ENCODE measurements at places on chromosomes 5 and 9.

DNA sequence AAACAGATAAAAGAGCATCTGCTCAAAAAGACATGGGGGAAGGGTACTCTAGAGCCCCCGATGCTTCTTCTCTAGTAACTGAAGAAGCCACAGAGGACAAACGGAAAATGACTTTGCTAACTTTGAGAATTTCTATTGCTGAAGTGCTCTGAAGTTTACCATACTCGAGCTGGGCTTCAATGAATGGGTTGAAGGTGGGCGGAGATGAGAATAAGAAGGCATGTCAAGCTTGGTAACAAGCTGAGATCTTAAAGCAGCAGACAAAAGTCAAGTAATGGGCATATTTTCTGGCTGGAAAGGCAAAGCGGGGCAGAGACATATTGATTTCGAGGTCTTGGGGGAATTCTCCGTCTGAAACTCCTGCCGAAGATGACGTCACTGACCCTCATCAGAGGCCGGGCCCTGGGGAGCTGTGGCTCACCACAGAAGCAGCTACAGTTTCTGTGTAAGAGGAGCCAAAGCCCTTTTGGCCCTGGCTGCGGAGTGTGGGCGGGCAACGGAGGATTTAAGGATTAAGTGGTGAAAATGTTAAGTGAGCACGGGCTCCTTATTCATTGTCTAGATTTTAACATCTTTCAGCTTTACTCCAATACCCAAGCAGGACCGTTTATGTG is 115.8 kb upstream of the SLIT3 start:
- no peak for DNase-seq

DNA sequence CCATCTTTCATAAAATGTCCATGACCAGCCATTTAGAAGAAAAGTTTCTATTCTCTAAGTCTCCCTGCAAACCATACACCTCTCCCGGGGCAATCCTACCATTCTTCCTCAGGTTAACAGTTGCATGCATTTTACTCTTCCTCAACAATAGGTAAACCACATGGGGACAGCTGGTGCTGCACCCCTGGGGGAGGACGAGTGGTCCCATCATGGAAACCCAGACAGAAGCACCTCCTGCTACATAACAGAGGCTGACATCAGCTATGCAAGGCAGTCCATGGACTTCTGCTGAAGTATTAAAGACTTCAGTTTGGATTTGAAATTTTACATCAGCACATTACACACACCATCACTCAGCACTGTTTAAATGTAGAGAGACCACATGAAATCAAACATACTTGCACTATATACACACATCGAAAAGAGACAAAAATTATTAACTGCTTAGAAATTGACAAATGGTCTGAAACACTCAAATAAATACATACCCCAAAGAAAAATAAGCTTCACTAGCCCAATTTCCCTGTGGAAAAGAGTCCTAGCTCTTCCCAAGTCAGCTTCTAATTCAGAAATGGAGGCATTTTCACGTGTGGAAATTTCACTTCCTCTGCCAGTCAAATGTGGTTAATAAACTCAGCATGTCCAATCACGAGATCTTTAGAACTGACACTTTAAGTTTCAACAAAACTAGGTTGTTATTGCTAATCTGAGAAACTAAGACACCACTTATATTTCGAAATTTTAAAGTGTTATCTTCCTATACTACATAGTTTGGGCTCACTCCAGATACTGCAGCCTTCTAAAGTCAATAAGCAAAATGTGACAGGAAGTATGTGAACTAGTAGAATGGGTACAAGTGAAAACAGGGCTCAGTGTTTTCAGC is 173.4 kb downstream of the ROR2 start:
- no peak for DNase-seq

GRCh38 chr9:22395687-22396141 is 50.9 kb upstream of the DMRTA1 start:
- no peak for DNase-seq

- DNase-seq, result no peak
These were observed 41.8 kb upstream of the KCNMB1 start for GRCh38 chr5:170430866-170431437.

DNA sequence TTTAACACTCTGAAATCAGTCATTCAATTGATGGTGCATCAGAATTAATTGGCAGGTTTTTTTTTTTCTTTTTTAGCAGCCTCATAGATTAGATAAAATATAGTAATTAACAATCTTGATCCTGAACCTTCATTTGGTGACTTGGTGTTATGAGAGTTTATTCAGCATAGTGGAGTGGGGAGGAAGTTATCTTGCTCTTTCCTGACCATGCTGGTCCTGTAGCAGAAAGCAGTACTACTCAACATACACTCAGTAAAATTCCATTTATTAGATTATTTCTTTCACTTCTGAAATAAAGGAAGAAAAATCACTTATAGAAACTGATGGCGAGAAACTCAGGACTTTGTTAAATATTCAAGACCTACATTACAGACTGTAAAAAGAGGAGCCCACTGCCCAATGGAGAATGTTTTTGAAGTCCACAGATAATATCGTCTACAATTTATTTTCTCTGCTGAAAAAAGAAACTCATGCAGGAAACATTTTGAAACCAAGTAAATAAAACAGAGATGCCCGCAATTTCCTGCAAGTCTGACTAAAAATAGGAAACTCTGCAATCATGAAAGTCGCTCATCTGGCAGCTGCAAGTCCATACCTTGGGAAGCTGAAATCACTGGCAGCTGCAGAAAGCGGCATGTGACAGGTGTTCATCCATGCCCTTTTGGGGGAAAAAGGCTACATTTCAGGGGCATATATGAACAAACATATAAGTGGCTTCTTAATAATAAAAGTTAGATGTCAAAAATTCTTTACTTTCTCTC is 233.2 kb upstream of the RFX3 start:
- DNase-seq, result no peak

- DNase-seq, result no peak
These were observed 309.6 kb upstream of the RFX3 start for GRCh38 chr9:3835393-3835792.

- no peak for DNase-seq
These were observed 197.1 kb downstream of the ICE1 start for GRCh38 chr5:5619546-5619945.

- no peak for DNase-seq
These were observed 83.7 kb downstream of the GALNT10 start for GRCh38 chr5:154273963-154274827.

GRCh38 chr9:73230251-73230650 is 78.6 kb downstream of the ANXA1 start:
- no peak for DNase-seq

- DNase-seq, result no peak
These were observed 138.1 kb upstream of the GRAMD2B start for GRCh38 chr5:126284977-126285696.

DNA sequence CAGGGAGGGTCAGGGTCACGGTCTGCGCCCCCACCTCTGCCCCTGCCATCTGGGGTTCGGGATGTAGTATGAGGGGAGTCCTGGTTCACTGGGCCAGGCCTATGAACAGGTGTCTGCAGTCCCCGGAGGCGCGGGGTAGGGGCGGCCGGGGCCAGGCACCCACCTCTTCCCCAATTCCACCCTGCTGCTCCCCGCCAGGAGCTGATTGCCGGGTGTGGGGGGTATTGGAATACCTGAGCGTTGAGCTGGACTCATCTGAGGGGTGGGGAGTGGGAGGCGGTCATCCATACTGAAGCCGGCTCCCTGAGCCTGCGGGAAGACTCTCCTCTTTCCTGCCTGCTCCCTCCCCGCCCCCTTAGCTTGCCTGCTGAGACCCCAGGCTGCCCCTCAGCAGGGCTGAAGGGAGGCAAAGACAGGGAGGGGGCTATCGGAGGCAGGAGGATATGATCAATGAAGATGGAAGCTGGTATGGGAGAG is 679 bp downstream of the SLC6A7 start:
- no peak for DNase-seq

DNA sequence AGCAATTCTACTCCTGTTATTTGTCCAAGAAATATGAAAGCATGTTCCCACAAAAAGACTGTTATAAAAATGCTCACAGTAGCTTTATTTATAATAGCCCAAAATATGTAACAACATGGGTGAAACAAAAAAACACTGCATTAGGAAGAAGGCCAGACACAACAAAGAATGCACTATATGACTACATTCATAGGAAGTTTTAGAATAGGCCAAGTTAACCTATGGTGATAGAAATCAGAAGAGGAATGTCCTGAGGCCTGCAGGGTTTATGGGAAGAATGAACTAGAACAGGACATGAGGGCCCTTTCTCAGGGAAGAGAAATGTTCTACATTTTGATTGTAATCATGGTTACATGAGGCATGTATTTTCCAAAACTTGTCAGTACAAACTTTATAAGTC is 24.7 kb upstream of the TAS2R1 start:
- DNase-seq, result no peak

DNA sequence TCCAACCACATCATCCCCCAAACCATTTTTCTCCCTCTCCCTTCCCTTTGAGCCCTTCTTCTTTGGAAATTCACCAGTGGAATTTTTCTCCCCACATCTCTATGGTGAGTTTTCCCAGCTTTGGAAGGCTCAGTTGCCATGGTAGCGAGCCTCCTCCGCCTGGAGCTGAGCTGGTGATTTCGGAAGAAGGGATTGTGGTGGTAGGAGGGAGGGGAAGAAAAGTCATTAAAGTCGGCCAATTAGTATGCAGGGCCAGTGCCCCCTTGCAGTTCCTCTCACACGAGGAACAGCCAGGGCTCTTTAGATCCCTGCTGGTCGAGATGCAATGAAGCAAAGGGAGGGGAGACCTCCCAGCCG is 322.0 kb downstream of the NTRK2 start:
- DNase-seq, result no peak

DNA sequence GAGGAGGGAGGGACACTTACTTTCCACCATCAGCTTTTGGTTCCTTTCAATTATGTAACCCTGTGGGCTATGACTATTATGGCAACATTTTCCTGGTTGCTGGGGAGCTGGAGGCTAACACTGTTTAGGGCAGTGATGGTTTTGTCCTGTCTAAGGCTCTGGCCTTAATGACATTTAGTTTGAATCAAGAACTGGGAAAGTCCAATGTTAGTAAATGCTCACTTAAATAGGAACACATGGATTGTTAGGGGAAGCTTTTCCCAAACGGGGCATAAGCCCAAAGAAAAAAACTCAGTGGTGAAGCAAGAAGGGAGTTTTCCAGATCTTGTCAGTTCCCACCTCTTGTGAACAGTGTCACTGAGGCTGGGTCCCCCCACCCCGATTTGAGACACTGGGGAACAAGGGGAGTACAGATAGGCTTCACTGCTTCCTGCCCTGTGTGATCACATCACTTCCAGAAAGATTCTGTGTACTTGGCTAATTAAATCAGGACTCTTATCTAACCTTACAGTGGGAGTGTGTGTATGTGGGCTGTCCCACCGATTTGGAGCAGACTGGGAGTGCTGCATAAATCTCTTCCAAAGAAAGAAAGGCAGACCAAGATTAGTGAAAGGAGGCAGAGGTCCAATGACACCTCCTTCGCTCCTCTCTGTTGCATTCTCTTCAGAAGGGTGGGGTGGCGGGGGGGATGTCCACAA is 206.4 kb downstream of the PTTG1 start:
- DNase-seq, result no peak

DNA sequence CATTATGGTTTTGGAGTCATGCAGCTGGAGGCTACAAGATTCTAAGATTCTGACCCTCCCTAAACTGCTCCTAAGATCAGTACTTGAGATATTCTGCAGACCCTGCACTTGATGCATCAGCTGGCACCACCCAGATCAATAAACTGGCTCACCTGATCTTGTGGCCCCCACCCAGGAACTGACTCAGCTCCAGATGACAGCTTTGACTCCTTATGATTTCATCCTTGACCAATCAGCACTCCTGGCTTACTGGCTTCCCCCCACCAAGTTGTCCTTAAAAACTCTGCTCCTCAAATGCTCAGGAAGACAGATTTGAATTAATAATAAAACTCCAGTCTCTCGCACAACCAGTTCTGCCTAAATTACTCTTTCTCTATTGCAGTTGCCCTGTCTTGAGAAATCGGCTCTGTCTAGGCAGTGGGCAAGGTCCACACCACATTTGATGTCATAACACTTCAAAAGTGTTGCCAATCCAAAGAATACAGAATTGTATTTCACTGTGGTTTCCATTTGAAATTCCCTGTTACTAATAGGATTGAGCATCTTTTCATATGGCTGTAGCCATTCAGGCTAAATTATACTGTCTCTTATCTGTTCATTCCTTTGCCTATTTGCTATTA is 14.8 kb upstream of the SLC30A5 start:
- DNase-seq, result no peak

- DNase-seq, result no peak
These were observed 20.9 kb upstream of the ZBTB43 start for GRCh38 chr9:126783949-126784348.

- DNase-seq, result no peak
These were observed 10.5 kb downstream of the DOCK2 start for GRCh38 chr5:169647566-169647965.

GRCh38 chr5:65061250-65061973 is 292.7 kb downstream of the CWC27 start:
- DNase-seq, result no peak

GRCh38 chr5:19885040-19885824 is 102.8 kb downstream of the CDH18 start:
- DNase-seq, result no peak

- no peak for DNase-seq
These were observed 1.1 kb downstream of the ELOVL7 start for GRCh38 chr5:60842871-60843385.

- no peak for DNase-seq
These were observed 412 bp downstream of the FGF18 start for GRCh38 chr5:171419688-171420430.

- no peak for DNase-seq
These were observed 140.8 kb downstream of the TSSK1B start for GRCh38 chr5:113293975-113294310.

- DNase-seq, result no peak
These were observed 1.1 kb downstream of the CPLX2 start for GRCh38 chr5:175872287-175873087.

DNA sequence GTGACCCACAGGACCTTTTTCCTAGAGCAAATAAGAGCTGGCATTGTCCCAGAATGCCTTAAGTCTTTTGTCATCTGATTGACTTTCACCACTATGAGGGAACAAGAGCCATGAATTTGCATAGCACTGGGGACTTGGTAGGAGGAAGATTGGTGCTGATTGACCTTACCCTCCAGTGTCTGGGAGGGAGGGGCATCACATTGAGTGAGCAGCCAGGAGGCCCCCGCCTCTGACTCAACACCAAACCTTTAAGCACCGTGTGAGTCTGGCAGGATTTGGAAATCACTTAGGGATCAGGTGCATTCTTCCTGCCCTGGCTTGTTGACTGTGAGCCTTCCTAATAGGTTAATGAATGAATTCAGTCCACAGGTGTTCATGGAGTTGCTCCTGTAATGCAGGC is 40.7 kb downstream of the WNK2 start:
- no peak for DNase-seq
